ENCODE measurements at places on chromosomes 13 and 19.
A peak's percentile ranks its signal among the peaks of the same experiment; 100 is the strongest.

GRCh38 chr19:46191356-46191755, 38.2 kb upstream of the IGFL1 start:
- no peak for DNase-seq

- DNase-seq: no peak
These were observed 151.1 kb upstream of the TSHZ3 start for GRCh38 chr19:31500197-31500830.

DNA sequence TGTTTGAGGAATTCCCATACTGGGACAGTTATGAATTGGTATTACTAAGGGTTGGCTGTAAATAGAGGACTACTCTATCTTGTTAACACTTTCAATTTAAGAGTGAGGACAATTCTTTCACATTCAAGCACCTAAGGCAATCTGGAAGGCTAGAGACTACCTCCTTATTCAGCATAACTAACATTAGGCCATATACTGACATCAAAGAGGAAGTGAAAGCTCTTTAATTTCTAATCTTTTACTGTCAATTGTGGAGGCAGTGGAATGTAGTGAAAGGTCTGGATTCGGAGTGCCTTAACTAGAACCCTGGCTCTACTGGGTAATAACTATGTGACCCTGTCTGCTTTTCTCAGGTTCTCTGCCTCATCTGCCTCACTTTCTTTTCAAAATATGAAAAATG, 134.0 kb downstream of the UFM1 start:
- no peak for DNase-seq

GRCh38 chr19:8363803-8364771, at the start of gene ANGPTL4:
ANGPTL4 (plus strand) TSS chr19:8364155; CDS start chr19:8364322, 167 bp downstream.
- DNase-seq: peak; percentile 46

Data from NCI-H69 (cell line).